ENCODE measurements at places on chromosomes 3 and 15.

GRCh38 chr15:39919748-39920509 is at the start of gene GPR176:
Gene GPR176, minus strand, starts transcription at chr15:39920266. Its CDS starts 240 bp downstream, at chr15:39920026.
- no peak for DNase-seq

- DNase-seq, result no peak
These were observed 42.3 kb downstream of the RSRC1 start for GRCh38 chr3:158152186-158152585.

- DNase-seq, result no peak
These were observed 169.4 kb downstream of the KLHL25 start for GRCh38 chr15:85625166-85625830.

GRCh38 chr3:15983693-15984092 is 185.9 kb upstream of the ANKRD28 start:
- no peak for DNase-seq

DNA sequence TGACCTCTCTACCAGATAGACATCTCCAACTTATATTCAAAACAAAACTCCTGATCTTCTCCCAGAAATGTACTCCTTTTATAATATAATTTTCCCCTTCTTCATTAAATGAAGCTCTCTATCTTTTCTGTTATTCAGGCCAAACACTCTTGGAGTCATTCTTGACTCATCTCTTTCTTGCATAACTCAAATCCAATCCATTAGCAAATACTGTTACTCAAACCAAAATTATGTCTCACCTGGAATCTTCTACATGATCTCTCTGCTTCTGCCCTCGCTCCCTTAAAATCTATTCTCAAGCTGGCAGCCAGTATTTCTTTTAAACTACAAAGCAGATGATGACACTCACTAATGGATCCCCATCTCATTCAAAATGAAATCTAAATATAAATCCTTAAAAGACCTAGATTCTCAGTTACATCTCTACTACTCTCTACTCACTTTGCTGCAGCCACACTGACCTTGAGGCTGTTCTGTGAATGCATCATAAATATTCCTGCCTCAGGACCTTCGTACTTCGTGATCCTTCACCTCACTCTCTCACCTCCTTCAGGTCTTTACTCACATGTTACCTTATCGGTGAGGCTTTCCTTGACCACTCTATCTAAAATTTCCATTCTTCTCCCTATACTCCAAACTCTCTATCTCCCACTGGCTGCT is 160.9 kb downstream of the TBC1D5 start:
- no peak for DNase-seq

DNA sequence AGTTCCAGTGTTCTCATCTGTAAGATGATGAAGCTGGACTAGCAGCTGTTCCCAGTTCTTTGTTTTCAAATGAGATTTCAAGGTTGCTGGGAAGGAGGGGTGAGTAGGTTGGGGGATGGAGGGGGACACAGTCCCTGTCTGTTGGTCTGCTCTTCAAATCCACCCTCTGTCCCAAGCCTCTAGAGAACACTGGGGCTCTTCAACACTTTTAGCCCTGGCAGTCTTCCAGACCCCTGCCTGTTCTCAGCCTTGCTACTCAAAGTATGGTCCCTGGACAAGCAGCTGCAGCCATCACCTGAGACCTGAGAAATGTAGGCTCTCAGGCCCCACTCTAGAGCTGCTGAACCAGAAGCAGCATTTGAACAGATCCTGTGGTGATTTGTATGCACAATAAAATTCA is 41.3 kb downstream of the NEK11 start:
- DNase-seq, result no peak

DNA sequence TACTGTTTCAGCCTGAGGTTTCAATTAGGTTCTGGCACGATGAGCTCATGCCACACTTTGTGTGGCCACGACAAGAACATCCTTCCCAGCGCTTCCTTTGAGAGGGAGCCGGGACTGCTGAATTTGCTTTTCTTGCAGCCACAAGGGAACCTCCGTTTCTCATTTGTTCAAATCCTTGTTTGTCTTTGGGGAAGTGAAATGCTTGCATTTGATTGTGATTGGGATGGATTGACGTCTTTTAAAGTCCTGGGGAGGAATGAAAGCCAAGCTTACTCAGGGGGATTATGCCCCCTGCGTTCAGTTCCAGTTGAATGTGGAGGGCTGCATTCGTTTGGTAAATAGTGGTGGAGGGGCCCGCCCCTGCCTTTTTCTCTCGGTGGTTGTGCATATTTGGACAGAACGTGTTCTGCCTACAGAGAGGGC is 277.6 kb downstream of the THSD4 start:
- no peak for DNase-seq

DNA sequence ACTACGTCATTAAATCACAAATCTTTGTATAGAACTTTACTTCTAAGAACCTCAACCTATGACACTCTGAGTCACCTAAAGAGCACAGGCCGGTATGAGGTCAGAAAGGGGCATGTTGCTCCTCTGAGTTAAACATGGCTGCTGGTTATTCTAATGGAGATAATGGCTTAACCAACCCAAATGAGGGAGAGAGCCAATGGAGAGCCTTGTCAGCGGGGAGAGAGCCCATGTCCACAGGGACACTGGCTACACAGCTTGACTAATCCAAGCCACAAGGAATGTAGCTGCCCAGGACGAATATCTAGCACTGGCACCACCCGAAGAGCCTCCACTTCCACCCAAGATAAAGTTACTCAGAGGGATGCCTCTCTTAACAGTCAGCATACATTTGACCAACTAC is 77.0 kb upstream of the STAC start:
- DNase-seq, result no peak

DNA sequence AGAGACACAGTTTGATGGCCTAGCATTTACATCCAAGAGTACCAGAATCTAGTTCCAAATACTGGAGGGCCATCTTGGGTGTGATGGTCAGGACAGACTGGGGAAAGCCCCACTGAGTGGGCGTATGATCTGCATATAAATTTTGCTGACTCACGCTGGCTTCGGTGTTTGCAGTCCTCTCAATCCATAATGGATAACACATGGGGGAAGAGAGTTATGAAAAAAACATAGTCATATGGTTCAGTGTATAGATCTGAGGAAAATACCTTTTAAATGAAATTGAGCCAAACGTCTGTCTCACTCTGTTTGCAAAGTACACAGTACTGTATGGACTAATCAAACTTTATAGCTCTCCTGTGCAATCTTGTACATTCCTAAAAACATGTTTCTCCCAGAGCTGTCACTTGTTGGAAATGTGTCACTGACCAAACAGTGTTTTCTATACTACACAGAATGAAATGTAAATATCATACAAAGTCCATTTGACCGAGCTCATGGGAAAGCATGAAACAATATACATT is 125.3 kb upstream of the THBS1 start:
- DNase-seq, result no peak

DNA sequence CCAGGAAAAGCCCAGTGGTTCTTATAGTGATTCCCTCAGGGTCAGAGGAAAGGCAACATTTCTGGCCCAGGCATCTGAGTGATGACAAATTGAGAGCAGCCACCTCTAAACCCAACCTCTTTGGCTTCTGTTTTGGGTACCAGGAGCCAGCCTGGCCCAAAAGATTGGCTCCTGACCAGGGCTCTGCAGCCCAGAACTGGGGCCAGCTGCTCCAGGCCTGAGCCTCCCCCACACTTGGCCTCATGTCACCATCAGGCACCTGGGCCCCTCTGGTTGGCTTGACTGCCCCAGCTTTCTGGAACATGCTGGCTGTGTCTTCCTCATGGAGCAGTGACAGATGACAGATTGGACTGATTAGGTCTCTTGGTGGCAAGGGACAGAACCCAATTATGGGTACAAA is 26.0 kb upstream of the HCN4 start:
- no peak for DNase-seq

- no peak for DNase-seq
These were observed 144.6 kb downstream of the ALDH1A2 start for GRCh38 chr15:57920911-57921310.

GRCh38 chr3:118755253-118755801 is 279.3 kb downstream of the IGSF11 start:
- no peak for DNase-seq

DNA sequence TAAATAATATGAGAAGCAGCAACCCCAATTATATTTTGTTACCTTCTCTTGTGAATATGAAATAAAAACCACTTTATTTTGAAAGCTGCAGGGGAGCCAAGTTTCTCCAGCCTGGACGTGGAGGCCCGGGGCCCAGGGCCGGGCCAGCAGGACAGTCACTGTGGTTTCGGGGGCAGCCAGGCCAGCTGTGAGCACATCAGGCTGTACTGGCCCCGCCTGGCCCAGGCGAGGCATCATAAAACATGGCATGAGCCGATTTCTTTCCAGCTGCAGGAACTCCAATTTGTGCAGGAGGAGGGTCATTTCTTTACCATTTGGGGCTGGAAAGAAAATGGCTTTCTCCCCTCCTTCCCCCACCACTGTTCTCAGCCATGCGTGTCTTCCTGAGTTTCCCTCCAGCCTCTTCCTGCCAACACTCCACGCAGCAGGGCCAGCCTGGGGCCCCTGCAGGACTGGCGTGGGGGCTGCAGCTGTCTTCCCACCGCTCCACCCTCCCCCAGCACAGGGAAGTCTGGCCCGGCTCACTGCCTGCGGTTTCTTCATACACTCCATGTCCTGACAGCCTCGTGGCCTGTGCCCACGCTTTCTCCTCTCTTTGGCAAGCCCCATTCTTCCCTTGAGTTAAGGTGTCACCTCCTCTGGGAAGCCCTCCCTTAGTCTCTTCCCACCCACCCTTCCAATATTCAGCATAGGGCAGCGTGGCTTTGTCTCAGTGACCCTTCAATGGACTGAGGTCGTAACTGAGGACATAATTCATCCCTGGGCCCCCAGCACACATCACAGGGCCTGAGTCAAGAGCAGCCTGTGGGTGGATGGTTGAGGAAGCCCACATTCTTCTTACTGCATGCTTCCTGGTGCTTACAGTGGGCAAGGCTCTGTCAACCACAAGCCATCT is 135.8 kb downstream of the CHSY1 start:
- DNase-seq, result no peak

- DNase-seq, result no peak
These were observed 147.4 kb downstream of the FMN1 start for GRCh38 chr15:33047077-33047476.

GRCh38 chr15:100809587-100809986 is 70.0 kb upstream of the ALDH1A3 start:
- no peak for DNase-seq
